Natural killer cell (primary cell): ENCODE measurements at places on chromosomes 12 and 14.

DNA sequence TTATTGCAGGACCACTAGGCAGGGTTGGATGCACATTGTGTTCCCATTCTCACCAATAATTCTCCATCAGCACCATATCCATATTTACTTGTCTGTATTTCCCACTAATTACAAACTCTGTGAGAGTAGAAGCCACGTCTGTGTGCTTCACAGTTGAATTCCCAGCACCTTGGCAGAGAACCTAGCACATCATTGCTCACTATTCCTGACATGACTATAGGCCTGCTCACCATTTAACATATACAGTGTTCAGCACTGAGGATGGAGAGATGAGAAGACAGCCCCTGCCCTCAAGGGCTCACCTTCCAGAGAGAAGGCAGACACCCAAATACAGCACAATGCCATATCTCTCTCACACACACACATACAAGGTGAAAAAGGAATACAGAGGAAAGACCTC is 5.0 kb downstream of the DAD1 start:
- DNase-seq, result no peak

- no peak for DNase-seq
Observed at GRCh38 chr14:24846261-24846660, 203.7 kb downstream of the STXBP6 start.

DNA sequence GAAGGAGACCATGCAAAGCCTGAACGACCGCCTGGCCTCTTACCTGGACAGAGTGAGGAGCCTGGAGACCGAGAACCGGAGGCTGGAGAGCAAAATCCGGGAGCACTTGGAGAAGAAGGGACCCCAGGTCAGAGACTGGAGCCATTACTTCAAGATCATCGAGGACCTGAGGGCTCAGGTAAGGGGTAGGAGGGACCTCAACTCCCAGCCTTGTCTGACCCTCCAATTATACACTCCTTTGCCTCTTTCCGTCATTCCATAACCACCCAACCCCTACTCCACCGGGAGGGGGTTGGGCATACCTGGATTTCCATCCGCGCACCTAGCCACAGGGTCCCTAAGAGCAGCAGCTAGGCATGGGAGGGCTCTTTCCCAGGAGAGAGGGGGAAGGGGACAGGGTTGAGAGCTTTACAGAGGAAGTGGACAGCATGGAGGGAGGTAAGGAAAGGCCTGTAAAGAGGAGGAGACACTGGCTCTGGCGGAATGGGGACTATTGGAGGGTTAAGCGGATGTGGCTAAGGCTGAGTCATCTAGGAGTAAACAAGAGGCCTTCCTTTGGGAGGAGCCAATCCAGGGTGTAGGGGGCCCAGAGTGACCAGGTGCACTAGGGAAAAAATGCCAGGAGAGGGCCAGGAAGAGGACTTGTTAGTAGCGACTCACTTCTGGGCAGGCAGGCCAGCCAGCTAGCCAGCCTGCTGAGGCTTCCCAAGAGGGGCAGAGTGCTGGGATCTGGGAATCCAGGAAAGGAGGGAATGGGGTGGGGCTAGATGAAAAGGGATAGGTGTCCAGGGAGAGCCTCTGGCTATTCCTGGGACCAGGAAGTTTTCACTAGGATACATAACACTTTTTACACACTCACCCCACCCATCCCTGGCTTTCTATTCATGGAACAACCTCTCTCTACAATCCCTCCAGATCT is 754 bp downstream of the KRT18 start:
- DNase-seq, result no peak

DNA sequence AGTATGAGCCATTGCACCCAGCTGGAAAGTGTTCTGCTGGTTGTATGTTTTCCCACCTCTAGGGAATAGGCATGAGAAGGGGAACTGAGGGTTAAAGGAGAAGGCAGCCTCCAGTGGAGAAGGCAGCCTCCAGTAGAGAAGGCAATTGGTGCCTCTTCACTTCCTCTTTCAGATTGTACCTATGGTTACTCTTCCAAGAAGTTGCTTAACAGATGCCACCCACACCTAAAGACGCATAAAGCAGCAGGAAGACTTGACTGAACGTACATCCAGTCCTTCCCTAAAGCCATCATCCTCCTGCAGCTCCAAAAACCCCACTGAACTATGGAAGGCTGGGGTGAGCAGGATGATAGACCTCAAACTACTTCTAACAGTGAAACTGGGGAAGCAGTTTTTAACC is 13.1 kb downstream of the DPF3 start:
- no peak for DNase-seq

DNA sequence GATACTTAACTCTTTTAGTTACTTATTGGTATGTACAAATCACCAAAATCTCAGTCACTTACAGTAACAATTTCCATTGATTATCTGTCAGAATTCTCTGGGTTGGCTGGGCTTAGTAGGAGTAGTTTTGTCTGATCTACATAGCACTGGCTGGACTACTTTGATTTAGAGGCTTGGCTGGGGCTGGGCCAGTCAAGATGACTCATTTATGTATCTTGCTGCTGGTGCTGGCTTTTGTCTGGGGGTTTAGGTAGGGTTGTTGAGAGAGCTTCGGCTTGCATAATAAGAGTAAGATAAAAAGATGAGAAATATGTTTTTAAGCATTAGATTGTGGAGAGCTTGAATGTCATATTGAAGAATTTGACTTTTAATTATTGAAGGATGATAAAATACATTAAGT is 1093.7 kb downstream of the SLC6A15 start:
- no peak for DNase-seq

DNA sequence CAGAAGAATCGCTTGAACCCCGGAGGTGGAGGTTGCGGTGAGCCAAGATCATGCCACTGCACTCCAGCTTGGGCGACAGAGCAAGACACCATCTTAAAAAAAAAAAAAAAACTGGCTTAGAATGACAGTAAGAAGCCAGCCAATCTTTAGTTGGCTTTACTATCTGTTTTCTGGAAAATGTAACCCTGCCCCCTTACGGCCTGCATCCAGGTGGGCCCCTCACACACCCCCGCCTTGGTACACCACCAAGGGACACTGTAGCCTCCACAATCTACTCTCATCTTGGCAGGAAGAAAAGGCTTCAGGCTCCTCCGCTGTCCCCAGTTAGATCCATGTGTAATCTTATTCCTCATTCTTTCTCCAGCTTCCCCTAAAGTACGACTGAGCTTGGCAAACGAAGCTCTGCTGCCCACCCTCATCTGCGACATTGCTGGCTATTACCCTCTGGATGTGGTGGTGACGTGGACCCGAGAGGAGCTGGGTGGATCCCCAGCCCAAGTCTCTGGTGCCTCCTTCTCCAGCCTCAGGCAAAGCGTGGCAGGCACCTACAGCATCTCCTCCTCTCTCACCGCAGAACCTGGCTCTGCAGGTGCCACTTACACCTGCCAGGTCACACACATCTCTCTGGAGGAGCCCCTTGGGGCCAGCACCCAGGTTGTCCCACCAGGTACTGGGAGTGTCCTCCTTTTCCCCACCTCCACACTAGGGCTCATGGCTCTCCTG is 6.6 kb downstream of the TAPBPL start:
- no peak for DNase-seq

GRCh38 chr14:101395779-101396178 is 165.5 kb upstream of the DIO3 start:
- DNase-seq, result no peak

- DNase-seq, result no peak
Observed at GRCh38 chr12:122062832-122063693, 15.5 kb upstream of the MLXIP start.

GRCh38 chr12:63450816-63451215 is 217.5 kb downstream of the DPY19L2 start:
- no peak for DNase-seq

GRCh38 chr14:68656452-68656851 is 136.4 kb downstream of the ZFP36L1 start:
- no peak for DNase-seq
